ENCODE measurements at places on chromosomes 2 and 18.

DNA sequence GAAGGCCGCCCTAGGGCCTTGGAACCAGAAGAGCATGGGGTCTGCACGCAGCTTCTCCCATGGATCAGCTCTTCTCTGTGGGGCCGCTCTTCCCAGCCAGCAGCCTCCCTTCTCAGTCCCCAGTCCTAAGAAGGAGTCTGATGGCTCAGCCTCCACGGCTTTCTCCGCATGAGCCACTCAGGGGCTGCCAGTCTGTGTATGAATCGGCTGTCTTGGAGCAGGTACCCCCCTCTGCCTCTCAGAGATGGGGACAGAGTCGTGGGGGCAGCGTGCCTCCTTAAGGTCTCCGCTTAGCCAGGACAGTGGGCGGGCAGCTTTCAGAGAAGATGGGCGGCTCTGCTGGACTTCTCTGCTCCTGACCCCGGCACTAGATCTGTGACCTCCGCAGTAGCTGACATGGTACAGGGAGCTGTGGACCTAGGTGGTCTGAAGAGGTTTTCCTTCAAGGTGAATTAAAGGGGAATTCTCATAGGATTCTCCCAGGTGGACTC is 21.6 kb downstream of the INPP5D start:
- no peak for DNase-seq

DNA sequence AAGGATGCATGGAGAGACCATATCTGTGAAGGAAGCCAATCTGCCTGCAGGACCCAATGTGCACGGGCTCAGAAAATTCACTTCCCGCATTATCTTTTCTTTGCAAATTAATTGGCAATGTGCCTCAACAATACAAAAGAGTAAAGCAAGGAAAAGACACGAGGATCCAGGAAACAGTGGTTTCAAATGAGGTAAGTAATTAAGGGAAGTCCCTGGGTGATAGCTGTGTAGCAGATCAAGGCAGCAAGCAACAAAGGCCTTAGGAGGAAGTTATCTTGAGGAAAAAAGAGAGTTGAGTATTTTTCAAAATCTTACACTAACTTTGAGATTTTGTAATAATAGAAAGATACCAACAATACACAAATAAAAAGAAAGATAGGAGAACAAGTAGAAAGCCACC is 44.3 kb upstream of the TGIF1 start:
- no peak for DNase-seq

GRCh38 chr18:79525556-79526467 is 130.1 kb downstream of the NFATC1 start:
- DNase-seq = no peak

DNA sequence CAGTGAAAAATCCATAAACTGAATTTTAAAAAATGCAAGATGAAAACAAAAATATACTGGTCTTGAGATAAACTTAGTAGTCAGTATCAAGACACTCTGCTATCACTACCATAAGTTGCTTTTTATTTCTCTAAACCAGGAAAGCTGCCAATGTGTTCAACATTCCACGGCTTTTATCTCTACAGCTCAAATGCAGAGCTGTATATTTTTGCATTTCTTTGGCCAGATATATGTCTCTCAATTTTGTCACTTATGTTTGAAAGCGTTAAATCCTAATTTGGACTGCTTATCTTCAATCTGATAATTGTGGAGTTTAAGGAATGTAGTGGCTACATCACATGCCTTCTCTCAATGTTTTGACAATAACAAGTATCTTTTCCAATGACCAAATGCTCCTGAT is 609.5 kb downstream of the EPHA4 start:
- DNase-seq = no peak

DNA sequence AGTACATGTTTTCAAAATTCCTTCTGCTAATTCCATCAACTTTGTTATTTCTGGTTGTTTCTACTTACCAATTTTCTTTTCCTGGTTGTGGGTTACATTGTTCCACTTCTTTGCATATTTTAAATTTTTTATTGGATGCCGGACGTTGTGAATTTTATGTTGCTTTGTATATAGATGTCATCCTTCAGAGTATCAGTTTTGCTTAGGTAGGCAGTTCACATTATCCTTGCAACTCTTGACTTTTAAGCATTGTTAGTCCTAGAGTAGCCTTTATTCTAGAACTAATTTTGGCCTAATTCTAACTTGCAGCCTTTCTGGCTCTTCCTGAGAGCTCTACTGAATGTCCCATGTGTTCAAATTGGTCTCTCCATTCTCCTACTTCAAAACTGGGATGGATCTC is 228.7 kb upstream of the MC4R start:
- DNase-seq = no peak

DNA sequence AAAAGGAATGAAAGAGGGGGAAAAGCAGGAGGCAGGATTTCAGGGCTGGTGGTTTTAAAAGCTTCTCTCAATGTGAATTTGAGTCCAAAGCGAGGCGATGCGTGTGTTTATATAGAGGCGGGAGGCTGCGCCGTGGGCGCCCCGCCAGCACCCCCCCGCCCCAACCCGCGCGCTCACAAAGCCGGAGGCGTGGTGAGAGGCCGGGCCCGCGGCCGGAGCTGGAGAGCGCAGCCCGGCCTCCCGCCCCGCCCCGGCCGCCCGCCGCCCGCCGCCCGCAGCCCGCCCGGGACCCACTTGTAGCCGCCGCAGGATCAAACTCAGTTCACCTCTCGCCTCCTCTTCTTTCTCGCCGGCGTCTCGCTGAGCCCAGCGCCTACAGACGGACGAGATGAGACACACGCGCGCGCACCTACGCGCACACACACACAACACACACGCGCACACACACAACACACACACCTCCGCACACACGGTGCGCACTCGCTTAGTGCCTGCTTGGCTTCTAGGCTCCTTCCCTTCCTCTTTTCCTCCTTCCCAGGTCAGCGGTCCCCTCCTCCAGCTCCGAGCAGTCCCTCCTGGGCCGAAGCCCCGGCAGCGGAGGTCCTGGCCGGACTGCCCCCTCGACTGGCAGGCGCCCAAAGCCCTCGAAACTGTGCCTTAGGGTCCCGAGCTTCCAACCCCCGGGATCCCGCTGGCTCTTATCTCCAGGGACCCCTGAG is 1.3 kb upstream of the CYP26B1 start:
- DNase-seq = peak; percentile 71

DNA sequence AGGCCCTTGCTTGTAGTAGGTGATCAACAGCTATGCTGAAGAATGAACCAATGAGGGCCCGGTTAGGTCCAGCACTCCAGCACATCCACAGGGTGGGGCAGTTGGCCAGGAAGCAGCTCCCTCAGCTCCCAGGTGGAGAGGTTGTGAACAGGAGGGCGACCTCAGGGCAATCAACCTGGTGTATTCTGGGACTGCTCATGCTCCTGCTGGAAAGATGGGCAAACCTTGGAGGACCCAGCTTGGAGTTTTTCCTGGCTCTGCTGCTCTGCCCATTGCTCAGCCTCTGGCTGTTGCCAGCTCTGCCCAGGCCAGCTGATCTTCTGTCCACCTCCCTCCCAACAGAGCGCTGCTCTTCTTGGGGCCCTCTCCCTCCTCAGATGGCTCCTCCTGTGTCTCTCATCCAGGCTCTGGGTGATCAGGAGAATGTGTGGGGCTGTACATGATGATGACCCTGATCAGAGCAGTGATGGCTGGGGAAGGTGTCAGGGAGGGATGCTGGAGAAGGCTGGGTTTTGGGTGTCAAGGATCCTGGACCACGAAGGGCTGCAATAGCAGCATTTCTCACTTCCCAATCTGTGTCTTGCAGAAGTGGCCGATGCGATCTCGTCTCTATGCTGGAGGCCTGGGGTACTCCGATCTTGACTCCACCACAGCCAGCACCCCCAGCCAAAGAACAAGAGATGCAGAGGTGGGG is 3.4 kb downstream of the TCF23 start:
- peak; percentile 67 for DNase-seq

- DNase-seq = no peak
These were observed 80.5 kb downstream of the ZBTB7C start for GRCh38 chr18:48328473-48329210.

- DNase-seq = no peak
These were observed 6.8 kb downstream of the ASXL3 start for GRCh38 chr18:33584548-33585430.

DNA sequence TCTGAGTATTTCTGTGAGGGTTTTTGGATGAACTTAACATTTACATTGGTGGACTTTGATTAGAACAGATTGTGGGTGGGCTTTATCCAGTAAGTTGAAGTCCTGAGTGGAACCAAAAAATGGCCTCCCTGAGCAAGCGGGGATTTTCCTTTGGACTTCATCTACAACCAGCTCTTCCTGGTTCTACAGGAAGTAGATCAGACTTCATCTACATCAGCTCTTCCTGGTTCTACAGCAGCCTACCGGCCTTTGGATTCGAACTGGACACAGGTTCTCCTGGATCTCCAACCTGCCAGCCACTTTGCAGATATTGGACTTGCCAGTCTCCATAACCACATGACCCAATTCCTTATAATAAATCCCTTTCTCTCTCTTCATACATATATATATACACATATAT is 79.9 kb upstream of the STK39 start:
- DNase-seq = no peak

DNA sequence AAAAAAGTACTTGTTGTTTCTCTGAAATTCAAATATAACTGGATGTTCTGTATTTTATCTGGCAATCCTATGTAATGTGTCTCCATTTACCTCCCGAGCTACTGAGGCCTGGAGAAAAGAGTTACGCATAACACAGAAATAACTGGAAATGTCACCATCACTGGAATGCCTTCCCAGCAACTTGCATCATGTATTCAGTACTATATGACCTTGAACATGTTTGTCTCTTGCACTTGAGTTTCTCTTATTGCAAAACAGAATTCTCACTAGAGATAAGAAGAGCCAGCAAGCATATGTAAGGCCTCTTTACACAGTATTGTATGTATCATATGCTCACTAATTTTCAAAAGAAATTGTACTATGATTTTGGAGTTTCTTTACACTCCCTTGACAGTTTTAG is 99.6 kb upstream of the CTAGE1 start:
- no peak for DNase-seq

GRCh38 chr2:241224851-241225438 is 36.5 kb downstream of the ANO7 start:
- no peak for DNase-seq

Data from HuH-7 (cell line).